ENCODE measurements at places on chromosomes 16 and 17.

DNA sequence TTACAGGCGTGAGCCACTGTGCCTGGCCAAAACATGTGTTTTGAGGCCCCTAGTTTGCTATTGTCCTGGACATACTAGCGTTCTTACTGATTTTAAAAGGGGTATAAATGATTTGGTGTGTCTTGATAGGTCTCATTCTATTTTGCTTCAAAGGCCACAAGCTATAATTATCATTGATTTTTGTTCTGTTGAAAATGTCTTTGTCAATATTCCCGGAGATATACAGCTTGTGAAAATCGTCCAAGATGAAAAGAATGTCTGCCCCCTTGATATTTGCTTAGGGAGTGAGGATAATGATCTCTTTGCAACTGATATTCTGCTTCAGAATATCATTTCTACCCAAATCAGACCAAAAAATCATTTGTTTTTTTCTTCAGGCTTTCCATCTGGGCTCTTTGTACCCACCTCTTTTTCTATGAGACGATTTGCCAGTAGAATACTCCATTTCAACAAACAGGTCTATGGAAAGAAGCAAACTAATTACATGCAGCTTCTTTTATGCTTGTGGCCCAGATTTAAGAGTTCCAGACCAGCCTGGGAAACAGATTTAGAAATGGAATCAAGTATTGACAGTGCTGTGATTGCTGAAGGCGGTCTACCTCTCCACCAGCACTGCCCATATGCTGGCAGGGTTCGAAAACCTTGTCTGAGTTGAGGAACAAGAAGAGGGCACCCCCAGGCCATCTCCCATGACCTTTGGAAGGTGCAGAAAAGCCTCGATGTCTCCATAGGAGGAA is 14.1 kb upstream of the ST6GALNAC1 start:
- no peak for DNase-seq

DNA sequence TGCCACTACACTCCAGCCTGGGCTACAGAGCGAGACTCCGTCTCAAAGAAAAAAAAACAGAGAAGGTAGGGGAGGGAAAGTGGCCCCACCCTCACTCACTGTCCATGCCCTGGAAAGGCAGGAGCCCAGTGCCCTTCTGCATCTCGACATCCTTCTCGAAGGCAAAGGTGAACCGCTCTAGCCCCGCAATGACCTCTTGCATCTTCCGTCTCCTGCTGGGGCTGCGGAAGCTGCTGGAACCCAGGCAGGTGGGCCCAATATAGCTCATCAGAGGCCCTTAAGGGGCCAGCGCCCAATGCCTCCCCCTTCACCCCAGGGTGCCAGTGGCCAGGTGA is at the start of gene CPSF4L:
Gene CPSF4L, minus strand, starts transcription at position 264 of the 335 bp plus-strand sequence. Its CDS starts 62 bp downstream, at position 202.
- DNase-seq, result no peak

DNA sequence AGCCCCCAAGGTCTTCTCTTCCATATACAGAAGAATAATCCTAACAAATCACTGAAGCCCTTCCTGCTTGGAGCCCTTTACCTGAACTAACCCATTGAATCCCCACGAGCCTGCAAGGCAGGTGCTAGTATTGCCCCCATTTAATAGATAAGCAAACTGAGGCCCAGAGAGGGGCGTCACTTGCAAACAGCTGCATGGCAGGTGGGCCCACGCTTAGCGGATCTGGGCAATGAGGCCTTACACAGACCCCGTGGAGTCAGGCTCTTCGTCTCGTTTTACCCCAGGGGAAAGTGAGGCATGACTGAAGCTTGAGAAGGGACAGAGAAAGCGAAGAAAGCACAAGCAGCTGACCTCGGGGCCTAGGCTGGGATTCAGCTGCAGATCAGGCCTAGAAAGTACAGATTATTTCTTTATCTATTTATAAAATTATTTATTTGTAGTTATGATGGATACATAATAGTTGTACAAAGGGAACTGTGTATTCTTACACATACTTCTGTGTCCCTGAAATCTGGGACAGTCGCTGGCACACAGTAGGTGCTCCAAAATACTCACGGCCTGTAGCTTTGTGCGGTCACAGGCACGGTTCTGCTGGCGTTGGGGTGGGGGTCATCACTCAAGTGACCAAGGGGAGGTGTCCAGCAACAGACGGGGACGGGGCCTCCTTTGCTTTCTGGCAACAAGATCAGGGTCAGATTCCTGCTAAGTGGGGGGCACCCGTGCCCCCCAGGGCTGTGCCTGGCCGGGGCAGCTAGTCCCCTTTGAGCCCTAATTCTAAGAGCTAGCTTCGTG is 223.2 kb upstream of the GSE1 start:
- no peak for DNase-seq

DNA sequence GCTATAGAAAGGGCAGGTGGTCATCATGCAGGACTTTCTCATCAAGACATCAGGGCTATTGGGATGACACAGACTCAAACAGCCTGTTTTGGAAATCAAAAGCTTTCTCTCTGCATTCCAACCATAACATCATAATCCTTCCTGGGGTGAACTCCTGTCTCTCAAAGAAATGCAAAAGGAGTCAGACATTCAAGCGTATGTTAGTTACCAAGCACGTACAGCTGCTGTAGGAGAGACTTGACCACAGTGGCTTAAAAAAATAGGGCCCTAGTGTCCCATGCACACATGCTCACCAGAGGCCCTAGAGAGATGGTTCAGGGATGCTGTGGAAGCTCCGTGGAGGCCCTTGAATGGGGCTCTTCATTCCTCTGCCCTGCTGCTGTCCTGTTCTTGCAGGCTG is 24.6 kb upstream of the FOXF1 start:
- DNase-seq, result no peak

GRCh38 chr16:81621496-81621895 is 157.6 kb upstream of the PLCG2 start:
- no peak for DNase-seq

Measured in RCC 7860 (cell line).